Suppressor macrophage treated with lipopolysaccharide for 1 hour (primary cell): ENCODE measurements at places on chromosomes 6 and 20.

DNA sequence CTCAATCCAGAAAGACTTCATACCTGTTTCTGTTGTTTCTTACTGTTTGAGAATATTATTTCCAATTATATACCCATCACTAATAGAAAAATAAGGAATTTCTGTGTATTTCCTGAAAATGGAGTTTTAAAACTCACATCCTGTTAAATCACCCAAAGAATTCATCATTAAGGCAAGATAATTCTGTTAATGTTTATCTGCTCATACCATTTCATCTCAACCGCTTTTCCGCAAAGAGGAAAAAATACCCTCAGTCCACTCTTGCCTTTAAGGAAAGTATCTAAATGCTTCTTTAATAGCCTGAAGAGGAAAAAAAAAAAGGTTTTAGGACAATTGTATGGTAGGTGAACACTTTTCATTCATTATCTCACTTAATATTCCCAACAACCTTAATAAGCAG is 7.3 kb downstream of the TPMT start:
- DNase-seq: no peak

DNA sequence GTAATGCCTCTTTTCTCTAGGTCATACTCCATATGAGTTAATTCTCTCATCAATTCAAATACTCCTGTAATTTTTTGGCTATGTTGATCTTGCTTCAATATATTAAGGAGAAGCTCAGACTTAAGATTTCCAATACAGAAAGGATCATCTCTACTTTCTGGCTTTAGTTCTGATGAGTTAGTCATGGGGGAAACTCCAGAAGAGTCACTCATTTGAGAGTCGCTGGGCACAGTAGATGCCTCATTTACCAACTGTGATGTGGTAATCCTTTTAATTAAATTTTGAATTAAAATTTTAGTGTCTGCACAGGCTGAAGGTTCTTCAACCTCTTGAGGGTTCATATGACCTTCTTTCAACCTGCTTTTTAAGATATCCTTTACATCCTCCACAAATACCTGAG is 38.5 kb downstream of the DST start:
- peak; percentile 52 for DNase-seq

GRCh38 chr20:35956616-35957015 is 2.3 kb upstream of the SCAND1 start:
- no peak for DNase-seq

GRCh38 chr20:59063358-59064213 is 21.0 kb upstream of the PRELID3B start:
- DNase-seq: no peak

GRCh38 chr6:137906020-137906472 is 39.0 kb downstream of the TNFAIP3 start:
- no peak for DNase-seq

DNA sequence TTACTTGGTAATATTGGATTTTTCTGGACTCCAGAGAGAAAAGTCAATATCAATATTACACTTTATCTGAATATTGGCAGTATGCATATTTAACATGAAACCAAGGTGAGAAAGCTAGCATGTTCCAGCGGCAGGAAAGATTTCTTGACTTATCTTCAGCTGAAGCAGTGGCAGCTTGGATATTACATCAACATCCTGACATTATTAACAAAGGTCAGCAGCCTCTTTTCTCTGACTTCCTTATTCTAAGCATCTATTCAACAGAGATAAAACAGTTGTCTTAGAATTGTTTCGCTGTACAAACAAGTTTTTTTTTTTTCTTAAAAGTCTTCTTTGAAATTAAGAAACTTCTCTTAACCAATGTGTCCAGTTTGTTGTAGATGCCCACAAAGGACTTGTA is 11.8 kb downstream of the DCBLD1 start:
- peak; percentile 59 for DNase-seq

- no peak for DNase-seq
These were observed 437.1 kb downstream of the COL12A1 start for GRCh38 chr6:74768738-74769137.

- DNase-seq: no peak
These were observed 295.5 kb upstream of the JARID2 start for GRCh38 chr6:14950103-14950969.

DNA sequence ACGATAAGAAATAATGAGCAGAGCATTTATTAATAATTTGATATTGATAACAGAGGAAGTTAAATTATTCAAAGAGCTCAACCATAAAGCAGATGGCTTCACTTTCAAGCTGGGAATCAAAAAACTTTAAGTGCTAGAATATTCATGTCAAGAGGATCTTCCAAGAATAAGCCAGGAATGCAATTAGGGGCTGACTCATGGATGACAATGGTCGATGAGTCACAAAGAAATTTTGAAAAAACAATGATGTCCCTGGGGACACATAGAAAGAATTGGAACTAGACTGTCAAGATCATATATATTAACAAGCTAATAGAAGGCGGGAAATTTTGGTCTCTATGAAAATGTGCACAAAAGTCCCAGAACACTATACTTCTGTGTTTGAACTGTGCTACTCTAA is 304.1 kb downstream of the LAMA2 start:
- peak; percentile 1 for DNase-seq

GRCh38 chr6:36198986-36199385 is 2.4 kb downstream of the BRPF3 start:
- DNase-seq: no peak

- DNase-seq: no peak
These were observed 109.1 kb downstream of the C6orf58 start for GRCh38 chr6:127686084-127686483.

DNA sequence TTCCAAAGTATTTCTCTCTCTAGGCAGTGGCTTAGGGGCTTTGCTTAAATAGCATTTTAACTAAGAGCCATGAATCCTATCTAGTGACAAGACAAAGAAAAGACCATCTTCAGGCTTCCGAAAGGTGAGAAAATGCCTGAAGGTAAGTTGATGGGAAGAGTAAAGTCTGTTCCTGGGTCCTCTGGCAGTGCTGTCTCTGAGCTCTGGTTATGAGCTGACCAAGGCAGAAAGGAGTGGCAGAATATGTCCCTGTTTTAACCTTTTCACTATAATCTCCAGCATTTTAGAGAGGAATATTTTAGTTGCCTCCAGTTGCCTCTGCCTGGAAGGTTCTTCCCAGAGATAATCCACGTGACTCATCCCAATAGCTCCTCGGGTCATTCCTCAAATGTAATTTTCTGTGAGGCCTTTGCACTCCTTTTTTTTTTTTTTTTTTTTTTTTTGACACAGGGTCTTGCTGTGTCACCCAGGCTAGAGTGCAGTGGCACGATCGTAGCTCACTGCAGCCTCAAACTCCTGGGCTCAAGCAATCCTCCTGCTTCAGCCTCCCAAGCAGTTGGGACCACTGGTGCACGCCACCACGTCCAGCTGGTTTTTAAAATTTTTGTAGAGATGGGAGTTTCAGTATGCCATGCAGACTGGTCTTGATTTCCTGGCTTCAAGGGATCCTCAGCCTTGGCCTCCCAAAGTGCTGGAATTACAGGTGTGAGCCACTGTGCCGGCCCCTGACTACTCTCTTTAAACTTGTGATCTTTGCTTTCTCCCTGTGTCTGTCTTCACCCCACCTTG is 3.7 kb upstream of the ARMH2 start:
- DNase-seq: no peak

- no peak for DNase-seq
These were observed 362.7 kb upstream of the MMS22L start for GRCh38 chr6:97645757-97646156.

DNA sequence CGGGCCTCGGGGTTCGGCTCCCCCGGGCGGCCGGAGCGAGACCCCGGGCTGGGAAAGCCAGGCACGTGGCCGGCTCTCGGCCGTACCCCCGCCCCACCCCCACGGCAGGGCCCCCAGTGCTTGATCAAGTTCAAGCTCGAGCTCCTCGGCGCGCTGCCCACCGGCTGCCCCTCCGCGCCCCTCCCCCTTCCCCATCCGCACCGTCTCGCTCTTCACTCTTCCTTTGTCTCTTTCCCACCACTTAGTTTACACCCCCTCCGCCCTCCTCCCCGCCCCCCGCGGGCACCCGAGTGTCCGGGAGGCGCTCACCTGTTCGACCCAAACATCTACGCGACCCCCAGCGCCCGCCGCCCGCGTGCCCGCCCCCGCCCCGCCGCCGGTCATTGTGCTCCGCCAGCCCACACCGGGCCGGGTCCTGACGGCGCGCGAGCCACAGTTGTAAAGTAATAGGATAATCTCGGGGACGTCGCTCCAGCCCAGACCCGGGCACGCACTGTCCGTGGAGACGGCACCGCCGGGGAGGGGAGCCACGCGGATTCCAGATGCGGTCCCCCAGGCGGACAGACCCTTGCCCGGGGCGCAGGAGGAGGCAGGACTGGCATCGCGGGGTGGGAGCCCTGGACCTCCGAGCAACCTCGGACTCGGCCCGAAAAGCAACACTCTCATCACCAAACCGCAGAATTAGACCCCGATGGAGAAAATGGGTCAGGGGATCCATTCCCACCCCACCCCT is 100.7 kb downstream of the NOL4L start:
- no peak for DNase-seq

GRCh38 chr6:167650730-167651317 is 175.9 kb upstream of the AFDN start:
- DNase-seq: no peak

DNA sequence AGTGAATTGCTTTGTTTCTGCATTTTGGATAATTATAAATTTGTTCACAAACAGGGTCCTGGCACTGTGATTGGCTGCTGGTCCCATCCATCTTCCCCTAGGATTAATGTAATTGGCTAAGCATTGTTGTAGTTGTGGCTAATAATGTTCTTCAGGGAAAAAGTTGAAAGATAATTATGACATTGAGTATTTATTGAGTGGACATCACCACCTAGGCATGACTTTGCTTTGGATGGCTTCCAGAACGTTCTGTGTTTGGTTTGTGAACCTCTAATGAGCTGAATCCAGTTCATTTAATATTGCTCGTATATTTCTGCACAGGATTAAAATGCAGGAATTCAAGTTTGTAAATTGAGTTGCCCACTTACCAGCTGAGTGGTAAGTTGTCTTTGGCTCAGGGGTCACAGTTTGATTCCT is 55.1 kb downstream of the ARID1B start:
- peak; percentile 31 for DNase-seq

GRCh38 chr6:15490242-15491100 is 172.4 kb downstream of the DTNBP1 start:
- DNase-seq: no peak

DNA sequence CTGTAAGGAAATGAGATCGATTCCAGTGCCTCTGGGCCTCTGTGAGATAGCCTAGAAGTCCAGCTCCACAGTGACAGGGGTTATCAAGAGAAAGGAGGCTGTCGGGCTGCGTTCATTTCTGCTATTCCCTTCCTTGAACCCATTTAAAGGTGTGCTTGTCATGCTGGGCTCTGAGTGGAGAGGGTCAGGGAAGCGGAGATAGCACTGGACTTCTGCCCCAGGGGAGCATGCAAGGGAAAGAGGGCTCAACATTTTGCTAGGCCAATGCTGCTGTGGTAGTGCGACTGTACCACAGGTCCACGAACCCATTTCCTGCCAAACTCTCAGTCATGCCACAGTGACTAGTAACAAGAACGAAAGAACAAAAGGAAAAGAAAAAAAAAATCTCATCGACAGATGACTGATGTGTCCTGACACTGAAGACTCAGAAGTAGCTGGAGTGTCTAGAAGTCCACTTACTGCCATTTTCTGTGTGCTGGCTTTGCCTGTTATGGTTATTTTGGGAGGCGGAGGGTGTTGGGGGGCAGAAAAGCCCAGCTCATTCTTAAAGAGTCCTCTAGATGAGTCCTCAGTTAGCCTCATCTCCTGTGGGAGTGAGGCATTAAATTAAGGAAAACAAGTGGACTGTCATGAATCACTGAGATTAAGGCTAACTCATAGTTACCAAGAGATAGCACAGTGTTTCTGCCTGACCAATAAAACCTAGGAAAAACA is 8.1 kb downstream of the NEDD9 start:
- DNase-seq: no peak

DNA sequence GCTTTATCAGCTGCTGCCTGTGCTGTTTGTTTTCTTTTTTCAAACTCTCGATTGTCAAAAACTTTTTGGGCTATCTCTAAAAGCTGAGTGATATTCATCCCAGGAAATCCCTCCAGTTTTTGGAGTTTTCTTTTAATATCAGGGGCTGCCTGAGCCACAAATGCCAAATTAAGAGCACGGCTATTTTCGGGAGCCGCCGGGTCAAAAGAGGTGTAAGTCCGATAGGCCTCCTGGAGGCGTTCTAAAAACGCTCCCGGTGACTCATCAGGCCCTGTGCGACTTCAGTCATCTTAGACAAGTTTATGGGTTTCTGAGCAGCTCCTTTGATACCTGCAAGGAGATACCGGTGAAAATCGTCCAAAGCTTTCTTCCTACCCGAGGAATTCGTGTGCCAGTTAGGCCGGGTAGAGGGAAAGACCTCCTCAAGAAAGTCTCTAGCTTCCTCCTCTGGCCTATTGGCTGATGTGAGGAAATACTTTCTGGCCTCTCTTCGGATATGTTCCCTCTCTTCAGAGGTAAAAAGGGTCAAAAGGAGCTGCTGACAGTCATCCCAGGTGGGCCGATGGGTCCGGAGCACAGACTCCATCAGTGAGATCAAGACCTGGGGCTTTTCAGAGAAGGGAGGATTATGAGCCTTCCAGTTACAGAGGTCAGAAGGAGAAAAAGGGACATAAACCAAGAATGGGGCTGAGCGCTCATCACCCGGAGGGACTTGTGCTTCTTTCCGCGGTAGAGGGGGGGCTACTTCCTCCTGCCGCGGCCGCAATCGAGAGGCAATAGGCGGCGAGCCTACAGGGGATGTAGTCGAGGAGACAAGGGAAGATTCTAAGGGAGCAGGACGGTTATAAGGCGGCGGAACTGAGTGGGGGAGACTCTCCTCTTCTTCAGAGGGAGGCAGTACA is 151.1 kb downstream of the TRIM27 start:
- DNase-seq: no peak

GRCh38 chr6:16855460-16855859 is 94.2 kb upstream of the ATXN1 start:
- no peak for DNase-seq

DNA sequence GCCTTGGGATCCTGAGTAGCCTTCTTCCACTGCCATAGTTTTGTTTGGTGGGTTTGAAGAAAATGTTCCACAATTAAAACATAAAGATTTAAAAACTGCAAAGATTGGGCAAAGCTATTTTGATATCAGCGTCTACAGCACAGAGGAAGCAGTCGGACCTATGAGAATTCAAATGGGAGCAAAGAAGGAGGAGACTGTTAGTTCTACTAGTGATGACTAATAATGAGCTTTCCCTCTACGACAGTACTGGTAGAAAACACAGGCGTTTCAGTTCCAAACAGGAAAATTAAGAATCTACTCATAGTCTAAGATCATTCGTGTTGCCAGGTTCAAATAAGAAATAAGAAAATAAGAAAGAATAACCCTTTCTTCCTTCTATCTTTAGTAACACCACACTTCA is 121.2 kb downstream of the INSM1 start:
- DNase-seq: no peak

DNA sequence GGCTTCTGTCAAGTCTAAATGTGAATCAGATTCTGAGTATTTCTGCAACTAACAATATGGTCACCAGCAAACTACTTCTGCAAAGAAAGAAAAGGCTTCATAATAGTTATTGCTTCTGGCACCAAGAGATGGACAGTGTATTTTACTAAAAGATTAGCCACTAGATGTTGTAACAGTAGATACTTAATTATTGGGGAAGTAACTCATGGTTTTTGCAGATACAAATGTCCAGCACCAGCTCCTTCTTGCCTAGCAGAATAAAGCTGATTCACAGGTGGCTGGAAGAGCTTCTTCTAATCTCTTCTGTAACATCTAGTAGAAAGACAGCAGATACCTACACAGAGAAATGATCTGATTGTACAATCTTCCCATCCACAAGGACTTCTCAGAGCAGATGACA is 21.2 kb downstream of the ATXN1 start:
- peak; percentile 40 for DNase-seq
